Cortex of kidney (tissue), 1 donor: ENCODE measurements at places on chromosomes 1 and 21.

- no peak for DNase-seq
Measured at GRCh38 chr1:162284206-162284955, 92.3 kb downstream of the SPATA46 start.

GRCh38 chr1:84208935-84209334 lies 64.9 kb downstream of the PRKACB start:
- DNase-seq: no peak

GRCh38 chr1:57672346-57673140 lies 248.7 kb upstream of the DAB1 start:
- no peak for DNase-seq

DNA sequence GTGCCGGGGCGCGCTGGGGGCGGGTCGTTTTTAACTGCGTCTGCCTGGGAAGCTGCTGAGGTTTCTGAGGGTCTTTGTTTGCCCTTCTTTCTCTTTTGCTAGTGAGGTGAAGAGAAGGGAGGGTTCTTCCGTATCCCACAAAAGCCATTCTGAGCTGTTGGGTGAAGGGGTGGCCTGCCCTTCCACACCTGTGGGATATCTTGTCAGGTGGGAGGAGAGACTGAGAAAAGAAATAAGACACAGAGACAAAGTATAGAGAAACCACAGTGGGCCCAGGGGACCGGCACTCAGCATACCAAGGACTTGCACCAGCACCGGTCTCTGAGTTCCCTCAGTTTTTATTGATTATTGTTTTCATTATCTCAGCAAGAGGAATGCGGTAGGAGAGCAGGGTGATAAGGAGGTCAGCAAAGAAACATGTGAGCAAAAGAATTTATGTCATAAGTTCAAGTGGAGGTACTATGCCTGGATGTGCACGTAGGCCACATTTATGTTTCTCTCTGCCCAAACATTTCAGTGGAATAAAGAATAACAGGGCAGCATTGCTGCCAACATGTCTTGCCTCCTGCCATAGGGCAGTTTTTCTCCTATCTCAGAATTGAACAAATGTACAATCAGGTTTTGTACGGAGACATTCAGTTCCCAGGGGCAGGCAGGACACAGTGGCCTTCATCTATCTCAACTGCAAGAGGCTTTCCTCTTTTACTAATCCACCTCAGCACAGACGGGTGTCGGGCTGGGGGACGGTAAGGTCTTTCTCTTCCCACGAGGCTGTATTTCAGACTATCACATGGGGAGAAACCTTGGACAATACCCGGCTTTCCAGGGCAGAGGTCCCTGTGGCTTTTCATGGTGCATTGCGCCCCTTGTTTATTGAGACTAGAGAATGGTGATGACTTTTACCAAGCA lies 972 bp downstream of the PGBD2 start:
- DNase-seq: no peak

DNA sequence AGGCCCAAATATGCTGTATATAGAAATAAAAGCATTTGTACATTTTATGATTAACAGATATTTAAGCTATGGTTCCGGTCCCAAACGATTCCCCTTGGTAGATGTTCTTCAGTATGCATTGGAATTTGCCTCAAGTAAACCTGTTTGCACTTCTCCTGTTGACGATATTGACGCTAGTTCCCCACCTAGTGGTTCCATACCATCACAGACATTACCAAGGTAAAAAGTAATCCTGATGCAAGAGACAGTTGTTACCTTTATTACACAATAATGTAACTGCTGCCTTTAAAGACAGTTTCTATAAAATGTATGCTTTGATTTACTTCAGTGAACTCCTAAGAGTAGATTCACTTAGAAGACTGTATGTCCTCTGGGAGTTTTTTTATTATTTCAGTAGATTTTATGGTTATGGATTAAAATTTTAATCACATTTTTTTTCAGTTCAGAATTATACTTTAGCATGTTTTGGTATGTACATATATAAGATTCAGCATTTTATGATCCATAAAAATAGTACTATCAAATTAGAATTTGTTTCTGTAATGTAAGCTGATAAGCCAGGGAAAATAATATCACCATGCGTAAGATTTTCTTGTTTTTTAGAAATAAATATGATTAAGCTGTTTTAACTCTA lies 96.5 kb downstream of the USP25 start:
- no peak for DNase-seq

- no peak for DNase-seq
Measured at GRCh38 chr1:19400875-19401534, 84.3 kb downstream of the CAPZB start.
